ENCODE measurements at places on chromosomes 2 and 18. TPM values are rescaled to one million over a fixed set of nuclear protein-coding genes. Genes with fewer than 3 reads are reported as not detected.

The CMPK2 gene
- 0.86 TPM for total RNA-seq

The MYL12B gene
- 400 TPM for total RNA-seq

The SCN9A gene
- 4.4 TPM for total RNA-seq

The CAPN14 gene
- total RNA-seq: 0.03 TPM

The GNAL gene
- 6.0 TPM for total RNA-seq

The ANKRD30BL gene
- total RNA-seq: not detected

The RALB gene
- total RNA-seq: 65.6 TPM

The TRIM54 gene
- 1.3 TPM for total RNA-seq

The DSG2 gene
- 57.5 TPM for total RNA-seq

The EPG5 gene
- total RNA-seq: 3.8 TPM

The SPHKAP gene
- not detected for total RNA-seq

The TTN gene
- total RNA-seq: under 0.01 TPM

The AFTPH gene
- 23.5 TPM for total RNA-seq

The INPP5D gene
- total RNA-seq: 0.70 TPM
